ENCODE measurements at places on chromosomes 3 and 15.

DNA sequence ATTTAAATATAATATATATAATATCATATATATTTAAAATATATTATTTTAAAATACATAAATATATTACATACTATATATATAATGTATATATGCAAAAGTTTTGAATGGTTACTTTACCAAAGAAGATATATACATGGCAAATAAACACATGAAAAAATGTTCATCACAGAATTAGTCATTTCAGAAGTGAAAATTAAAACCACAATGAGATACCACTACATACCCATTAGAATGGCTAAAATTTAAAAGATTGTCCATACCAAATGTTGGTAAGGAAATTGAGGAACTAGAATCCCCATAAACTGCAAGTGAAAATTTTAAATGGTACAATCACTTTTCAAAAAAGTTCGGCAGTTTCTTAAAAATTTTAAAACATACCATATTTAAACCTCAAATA lies 23.6 kb upstream of the COL8A1 start:
- DNase-seq: no peak

GRCh38 chr15:66771351-66771650 lies 69.3 kb downstream of the SMAD6 start:
- no peak for DNase-seq

DNA sequence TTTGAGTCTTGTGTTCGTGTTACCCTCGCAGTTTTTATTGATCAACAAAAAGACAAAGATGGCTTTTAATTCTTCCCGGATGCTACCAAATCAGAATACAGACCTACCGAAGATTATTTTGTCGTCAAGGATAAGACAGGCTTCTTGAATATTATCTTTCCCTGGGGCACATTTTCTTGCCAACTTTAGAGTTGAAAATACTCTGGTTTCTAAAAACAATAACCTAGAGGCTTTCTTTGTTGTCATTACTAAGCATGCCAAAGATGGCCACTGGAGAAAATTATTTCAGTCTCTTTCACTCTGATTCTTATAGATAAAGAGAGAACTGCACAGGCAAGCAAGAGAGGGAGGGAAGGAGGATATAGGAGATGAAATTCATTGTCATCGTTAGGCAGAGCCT lies 33.9 kb downstream of the OXNAD1 start:
- DNase-seq: no peak

DNA sequence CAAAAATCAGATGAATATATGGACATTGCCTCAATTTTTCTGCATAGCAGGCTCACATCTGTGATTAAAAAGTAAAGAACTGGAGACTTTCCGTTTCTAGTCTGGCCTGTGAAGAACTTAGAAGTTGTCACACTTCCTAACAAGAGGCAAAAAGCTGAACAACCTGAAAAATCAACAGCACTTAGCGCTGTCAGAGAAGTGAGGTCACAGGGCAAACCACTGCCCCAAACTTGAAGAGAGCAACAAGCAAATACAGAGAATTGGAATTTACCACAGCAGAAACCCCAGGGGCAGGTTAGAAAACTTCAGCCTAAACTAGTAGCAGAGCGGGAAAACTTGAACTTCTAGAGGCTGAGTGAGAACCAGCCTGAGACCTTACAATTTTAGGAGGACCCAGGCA lies 38.9 kb downstream of the CCDC54 start:
- no peak for DNase-seq

DNA sequence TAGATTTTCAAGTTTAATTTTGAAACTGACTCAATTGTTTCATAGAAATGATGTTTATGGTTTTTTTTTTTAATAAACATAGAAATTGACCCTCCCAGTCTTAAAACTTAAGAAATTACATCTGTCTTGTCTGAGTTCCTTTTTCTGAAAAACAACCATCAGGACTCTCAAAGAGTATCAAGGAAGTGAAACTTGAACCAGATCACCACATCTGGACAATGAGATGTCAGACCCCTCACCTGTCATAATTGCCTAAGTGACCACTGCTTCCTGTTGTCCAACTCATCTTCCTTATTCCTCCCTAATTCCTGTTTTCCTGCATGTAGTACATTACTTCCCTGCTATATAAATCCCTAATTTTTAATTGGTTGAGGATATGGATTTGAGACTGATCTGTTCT lies 441.5 kb upstream of the ARHGEF26 start:
- no peak for DNase-seq

DNA sequence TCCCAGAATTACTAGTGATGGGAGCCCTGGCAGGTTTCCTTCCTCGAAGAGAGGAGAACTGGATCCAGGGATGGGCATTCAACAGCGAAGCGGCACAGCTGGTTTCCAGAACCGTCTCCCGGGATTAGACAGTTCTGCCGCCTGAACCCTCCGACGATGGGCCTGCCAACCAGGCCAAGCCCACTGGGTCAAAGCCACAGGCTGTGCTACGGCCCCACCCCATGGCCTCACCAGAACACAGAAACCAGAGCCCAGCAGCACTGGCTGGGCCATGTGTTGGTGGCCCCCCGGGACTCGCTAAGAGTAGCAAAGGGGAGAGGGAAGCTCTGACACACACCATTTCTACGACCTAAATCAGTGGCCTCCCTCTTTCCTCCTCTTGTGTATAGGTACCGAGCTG lies 2.2 kb downstream of the C15orf62 start:
- DNase-seq: no peak

DNA sequence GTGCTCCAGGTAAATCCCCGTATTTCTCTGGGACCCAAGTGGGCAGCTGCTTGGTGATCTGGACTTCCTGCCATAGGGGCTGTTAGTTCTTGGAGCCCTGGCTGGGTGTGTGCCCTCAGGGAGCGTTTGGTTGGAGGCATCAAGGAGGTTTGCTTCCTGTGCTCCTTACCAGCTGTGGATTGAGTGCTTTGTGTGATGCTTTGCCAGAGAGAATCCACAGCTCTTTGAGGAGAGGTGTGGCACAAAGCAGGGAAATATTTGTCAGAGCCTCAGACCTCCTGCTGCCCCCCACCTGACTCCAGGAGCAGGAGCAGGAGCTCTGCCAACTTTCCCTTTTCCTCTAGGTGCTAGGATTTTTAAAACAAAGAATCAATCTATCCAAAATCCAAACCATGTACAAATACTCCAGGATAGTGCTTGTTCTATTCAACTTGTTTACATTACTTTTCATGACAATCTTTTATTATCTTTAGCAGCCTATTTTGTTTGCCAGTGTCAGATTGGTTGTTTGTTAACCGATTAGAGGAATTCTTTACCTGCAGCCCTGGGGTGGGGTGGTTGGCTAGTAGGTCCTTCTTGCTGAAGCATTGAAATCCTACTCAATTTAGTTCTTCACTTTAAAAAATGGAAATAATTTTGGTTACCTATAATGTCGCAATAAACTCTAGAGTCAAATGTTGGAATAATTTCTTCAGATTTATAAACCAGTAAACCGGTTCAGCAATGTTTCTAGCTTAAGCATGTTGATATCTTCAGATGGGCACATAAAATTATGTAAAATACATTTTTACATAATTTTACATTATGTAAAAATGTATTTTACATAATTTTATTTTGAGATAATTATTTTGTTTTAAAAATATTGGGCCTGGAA lies 2.5 kb downstream of the CTDSPL start:
- DNase-seq: no peak

DNA sequence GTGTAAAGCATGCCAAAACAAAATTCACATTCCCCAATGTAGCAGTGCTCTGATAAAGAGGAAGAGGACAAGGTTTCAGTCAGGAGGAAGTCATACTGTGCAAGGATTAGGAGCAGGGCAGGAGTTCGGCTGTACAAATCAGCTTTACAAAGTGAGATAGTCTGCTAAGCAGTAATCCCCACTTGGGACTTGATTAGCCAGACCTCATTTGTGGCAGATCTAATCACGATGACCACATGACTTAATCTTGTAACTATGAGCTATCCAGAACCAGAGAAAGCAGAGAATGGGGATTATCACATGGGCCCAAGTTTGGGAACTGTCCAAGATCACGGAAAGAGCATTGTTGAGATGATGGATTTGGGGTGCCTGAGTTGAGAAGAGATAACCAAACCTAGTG lies 7.8 kb downstream of the DCBLD2 start:
- no peak for DNase-seq

GRCh38 chr3:149850787-149851584 lies 38.0 kb downstream of the RNF13 start:
- no peak for DNase-seq

- no peak for DNase-seq
Observed at GRCh38 chr3:176574786-176575185, 622.5 kb downstream of the TBL1XR1 start.

GRCh38 chr3:187006864-187007630 lies 76.7 kb downstream of the ST6GAL1 start:
- no peak for DNase-seq

GRCh38 chr3:134917631-134918030 lies 122.6 kb downstream of the EPHB1 start:
- DNase-seq: no peak

- no peak for DNase-seq
Observed at GRCh38 chr3:128740621-128741020, 14.6 kb downstream of the RAB7A start.

DNA sequence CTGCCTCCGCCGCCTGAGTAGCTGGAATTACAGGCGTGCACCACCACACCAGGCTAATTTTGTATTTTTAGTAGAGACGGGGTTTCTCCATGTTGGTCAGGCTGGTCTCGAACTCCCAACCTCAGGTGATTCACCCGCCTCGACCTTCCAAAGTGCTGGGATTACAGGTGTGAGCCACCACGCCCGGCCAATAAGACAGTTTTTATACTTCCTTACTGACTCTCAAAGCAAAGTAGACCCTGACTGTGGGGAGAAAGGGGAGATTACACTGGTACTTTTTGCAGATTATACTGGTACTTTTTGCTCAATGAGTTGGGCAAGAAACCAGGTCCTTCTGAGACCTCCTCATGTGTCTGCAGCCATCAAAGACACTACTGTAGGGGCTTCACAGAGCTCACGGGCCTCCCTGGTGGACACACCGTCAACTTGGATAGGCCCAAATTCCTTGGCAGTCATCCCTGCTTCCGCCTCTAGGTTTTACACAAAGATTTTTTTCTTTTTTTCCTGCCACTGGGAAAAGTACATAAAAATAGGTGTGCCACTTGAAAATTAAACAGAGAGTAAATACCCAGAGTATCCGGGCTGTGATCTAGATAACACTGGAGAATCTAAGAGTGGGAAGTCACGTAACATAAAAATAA lies 143.3 kb upstream of the WNT5A start:
- DNase-seq: no peak

DNA sequence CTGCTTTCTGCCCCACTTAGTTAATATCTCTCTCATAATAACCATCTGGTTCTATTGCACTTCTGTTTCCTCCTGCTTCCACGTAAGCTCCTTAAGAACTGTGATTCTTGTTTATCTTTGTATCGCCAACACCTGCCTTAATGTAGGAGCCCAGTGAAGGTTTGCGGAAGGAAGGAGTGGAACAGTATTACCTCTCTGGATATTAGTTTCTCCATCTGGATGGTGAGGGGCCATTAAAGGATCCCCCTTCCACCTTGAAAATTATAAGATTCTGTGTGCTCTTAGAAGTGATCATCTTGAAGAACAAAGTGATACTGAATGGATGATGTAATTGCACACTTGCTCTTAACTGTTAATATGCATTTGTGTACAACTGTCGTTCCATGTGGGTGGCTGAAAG lies 2.2 kb downstream of the CHRNA5 start:
- no peak for DNase-seq

- DNase-seq: no peak
Observed at GRCh38 chr3:189577050-189577951, 53.9 kb upstream of the TP63 start.

DNA sequence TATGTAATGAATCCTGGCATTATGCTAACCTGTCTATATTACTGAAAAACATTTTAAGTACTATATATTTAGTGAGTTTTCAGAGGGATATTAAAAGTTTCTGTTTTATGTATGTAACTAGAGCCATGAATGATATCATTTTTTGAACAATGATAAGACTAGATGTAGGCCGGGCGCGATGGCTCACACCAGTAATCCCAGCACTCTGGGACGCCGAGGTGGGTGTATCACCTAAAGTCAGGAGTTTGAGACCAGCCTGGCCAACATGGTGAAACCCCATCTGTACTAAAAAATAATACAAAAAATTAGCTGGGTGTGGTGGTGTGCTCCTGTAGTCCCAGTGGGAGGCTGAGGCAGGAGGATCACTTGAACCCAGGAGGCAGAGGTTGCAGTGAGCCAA lies 34.1 kb downstream of the DHX36 start:
- DNase-seq: no peak

- no peak for DNase-seq
Observed at GRCh38 chr15:99668533-99669182, 64.6 kb downstream of the LYSMD4 start.

GRCh38 chr15:77907824-77908751 lies 169.4 kb downstream of the TBC1D2B start:
- DNase-seq: peak; percentile 50

- DNase-seq: no peak
Observed at GRCh38 chr3:69764861-69765260, 25.6 kb downstream of the MITF start.
